ENCODE measurements at places on chromosomes 2 and 18.

DNA sequence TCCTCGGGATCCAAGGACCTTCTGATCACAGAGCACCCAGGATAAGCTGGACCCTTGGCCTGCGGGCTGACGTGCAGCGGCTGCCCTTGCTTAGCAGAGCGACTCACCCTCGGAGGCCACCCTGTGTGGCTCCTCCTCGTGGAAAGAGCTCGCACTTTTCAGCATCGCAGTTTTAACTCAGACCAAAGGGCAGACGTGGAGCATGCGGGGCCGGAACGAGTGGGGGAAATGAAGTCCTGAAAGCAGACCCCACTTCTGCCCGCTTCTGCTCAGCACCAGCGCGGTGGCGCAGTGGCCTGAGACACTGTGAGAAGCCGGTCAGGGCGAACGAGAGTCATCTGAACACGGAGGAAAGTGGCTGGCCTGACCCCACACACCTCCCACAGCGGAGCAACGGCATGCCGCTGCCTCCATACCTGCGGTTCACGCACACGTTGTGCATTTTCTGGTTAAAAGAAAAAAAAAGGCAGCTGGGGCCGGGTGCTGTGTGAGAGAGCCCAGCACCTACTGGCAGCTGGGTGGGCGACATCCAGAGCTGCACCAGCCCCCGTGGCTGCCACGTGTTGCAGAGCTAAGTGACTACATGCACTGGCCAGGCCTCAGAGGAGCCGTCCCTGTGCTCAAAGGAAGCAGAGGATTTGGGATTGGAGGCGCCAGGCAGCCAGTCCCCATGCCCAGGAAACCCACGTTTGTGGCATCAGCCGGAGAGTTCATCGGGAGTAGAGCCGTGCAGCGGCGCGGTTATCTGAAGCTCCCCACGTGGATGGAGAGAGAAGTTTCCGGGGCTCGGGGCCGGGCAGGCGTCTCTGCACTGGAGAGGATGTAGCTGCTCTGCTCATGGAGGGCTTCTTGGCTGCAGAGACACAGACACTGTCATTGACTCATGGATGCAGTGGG is 89.7 kb downstream of the USP40 start:
- no peak for DNase-seq

DNA sequence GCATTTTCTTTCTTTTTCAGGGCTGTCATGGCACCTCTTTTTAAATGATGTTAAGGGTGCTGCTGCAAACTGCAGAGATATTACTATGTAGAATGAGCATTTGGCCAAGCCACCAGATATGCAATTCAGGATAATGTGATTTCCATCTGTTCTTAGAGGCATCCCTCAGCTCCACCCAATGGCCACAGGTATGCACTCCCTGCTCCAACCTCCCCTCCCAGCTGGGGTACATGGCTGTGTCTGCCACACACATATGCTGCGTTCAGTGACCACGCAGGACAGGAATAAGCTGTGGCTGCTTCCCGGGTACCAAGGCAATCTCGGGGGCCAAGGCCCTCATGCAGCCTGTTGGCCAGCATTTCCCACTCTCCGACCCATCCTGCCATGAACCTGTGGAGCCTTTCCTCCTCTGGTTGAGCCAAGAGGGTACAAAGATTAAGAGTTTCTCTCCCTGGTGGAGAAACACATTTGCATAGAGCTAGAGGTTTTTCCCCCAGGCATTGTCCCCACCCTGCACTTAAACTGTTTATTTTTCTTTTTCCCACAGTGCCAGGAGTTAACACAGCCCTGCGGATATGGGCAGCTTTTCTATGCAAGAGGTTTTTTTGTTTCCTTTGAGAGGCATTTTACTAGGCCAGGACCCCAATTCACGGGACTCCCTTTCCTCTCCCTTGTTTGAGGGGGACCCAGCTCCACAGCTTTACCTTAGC is 147.0 kb downstream of the GCA start:
- no peak for DNase-seq

DNA sequence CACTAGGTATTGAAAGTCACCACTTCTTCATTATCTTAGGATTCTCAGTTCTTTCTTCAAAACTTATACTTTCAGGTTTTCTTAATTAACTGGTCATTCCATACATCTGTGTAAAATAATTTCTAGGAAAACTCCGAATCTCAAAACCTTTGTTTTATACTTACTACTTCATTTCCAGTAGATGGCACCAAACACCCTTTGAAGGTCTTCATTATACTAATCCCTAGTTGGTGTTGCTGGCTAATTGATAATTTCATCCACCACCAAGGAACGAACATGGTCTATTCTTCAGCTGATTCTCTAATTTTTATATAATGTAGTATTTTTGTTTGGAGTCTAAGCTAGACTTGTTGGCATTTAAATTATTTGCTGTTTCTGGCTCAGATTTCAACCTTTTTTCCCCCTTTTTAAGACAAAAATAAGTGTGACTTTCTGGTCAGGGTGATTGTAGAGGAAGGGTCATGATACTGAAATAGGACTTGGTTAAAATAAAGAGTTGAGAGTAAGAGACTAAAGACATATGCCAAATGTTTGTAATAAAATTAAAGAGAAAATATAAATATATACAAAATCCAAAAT is 2.8 kb upstream of the MXD1 start:
- no peak for DNase-seq

DNA sequence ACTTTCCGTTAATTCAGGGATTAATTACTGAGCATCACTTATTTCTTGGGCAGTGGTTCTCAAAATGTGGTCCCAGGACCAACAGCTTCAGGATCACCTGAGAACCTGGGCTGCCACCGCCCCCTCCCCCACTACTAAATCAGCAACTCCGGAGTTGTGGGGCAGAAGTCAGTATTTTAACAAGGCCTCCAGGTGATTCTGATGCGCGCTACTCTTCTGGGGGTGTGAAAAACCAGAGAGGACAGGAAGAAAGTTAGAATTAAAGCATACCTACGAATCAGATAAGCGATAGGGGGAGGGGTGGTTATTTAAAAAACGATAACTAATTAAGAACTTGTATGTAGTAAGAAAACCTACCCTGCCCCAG is 319 bp downstream of the ZSCAN30 start:
- DNase-seq, result peak; percentile 10

GRCh38 chr2:144515099-144515695 is 4.7 kb downstream of the ZEB2 start:
- DNase-seq, result no peak

DNA sequence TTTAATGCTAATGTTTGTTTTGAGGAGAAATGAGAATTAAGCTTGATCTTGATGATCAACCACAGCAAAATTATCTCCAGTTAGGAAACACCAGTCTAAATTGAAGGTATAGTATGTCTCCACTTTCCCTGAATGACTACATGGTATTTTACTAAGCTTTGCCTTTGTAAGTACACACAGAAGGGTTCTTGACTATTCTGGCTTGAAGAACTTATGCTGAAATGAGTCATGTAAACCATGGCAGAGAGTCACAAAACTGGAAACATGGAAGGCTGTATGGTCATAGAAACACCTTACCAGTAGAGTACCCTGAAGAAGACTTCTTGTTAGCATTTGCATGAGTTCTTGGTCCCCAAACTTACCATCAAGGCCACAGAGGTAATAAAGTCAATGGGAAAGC is 250.5 kb downstream of the SLC8A1 start:
- DNase-seq, result no peak

- no peak for DNase-seq
These were observed 421.3 kb downstream of the LPIN1 start for GRCh38 chr2:12167525-12168317.

- DNase-seq, result no peak
These were observed 2008.4 kb upstream of the PIK3C3 start for GRCh38 chr18:39946623-39947061.

GRCh38 chr2:69829256-69830044 is at the start of gene GMCL1:
GMCL1 (plus strand) TSS chr2:69829660; CDS start chr2:69829893, 233 bp downstream.
- peak; percentile 99 for DNase-seq

DNA sequence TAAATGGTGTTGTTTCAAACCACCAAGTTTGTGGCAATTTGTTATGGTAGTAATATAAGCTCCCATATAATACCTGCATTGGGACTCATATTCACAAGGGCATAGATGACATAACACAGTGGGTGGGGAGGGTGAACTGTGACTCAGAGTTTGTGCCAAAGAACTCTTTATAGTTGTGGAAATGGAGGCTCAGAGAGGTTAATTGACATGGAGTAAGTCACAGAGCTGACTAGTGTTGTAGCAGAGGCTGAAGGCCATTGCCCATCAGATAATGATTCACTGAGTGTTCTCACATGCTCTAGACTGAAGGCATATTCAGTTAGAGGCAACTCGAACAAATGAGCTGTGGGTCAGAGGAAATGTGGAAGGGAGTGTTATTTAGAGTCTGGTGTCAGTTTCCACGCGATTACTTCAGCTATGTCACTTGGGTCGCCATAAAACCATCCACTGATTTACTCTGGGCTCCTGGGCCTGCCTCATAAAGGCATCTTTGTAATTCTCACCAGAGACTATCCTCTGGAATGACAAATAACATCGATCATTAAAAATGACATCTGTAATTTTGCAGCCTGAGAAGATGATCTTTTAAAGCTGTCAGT is 264.7 kb downstream of the CCDC85A start:
- DNase-seq, result no peak

- no peak for DNase-seq
These were observed 30.1 kb upstream of the MBOAT2 start for GRCh38 chr2:9033385-9034168.

DNA sequence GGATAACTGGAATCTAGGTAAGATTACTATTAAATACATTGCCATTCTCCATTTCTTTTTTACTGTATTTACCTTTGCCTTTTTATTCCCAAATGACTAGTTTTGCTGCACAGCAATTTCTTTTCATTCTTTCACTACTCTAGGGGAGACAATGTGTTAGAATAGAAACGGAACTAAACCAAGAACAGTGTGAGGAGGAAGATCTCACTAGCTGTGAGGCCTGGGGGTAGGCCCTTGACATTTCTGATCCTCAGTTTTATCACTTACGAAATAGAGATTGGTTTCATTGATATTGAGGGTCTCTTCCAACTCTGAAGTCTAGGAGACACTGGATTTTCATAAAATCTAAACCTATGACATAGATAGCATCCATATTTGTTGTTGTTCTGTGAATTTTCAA is 191.1 kb downstream of the IKZF2 start:
- DNase-seq, result no peak

- no peak for DNase-seq
These were observed 39.3 kb upstream of the MFF start for GRCh38 chr2:227285741-227286236.

GRCh38 chr2:19357402-19358241 is 801 bp downstream of the OSR1 start:
- no peak for DNase-seq

DNA sequence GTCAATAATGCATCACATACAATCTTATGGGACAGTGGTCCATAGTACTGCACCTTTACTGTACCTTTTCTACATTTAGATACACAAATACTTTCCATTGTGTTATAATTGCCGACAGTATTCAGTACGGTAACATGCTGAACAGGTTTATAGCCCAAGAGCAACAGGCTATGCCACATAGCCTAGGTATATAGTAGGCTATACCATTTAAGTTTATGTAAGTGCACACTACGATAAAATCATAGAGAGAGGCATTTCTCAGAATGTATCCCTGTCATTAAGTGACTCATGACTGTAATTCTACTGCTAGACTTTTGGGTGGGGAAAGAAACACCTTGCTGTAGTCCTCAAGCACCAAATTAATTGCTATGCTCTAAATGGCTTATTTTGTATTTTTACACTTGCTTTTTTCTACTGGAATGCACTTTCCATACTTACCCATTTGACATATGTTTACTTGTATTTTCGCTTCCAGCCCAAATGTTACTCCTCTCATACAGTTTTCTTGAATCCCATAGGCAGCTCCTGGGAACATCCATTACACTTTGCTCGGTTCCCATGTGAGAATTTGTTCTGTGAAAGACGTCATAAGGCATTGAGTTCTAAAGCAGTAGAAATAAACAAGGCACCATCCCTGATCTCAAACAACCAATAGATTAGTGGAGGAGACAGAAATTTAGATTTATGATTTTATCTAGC is 714.0 kb upstream of the ID2 start:
- no peak for DNase-seq

DNA sequence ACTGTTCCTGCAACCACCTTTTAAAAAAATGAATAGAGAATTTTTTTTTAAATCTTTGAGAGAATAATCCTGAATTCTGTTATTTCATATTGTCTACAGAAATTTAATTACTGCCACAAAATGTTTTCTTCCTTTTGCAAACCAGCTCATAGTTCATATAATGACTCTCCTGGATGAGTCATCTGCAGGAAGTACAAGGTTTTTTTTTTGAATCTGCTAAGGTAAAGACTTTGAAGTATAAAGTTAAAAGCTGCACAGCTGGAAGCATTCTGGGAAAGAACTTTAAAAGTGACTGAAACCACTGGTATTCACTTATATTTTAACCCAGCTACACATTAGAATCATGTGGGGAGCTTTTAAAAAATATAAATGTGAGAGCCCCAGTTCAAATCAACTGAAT is 25.4 kb downstream of the SESTD1 start:
- no peak for DNase-seq

DNA sequence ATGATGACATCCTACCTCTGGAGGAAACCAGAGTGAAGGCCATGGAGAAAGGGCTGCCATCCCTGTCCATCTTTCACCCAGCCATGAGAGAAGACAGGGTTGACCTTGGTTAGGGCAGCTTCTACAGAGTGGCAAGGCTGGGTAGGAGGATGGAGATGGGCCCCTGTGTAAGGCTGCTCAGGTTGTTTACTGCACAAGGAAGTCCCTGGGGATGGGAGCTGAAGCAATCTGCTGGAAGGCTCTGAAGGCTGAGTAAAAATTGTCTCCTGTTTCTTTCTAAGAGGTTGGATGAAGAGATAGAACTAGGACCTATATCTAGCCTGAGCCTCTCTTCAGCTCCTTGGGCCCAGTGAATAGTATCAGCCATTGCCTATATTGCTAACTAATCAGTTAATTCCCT is 14.4 kb downstream of the ELMOD3 start:
- DNase-seq, result no peak

- DNase-seq, result no peak
These were observed 33.2 kb upstream of the KCNJ13 start for GRCh38 chr2:232809349-232810124.

DNA sequence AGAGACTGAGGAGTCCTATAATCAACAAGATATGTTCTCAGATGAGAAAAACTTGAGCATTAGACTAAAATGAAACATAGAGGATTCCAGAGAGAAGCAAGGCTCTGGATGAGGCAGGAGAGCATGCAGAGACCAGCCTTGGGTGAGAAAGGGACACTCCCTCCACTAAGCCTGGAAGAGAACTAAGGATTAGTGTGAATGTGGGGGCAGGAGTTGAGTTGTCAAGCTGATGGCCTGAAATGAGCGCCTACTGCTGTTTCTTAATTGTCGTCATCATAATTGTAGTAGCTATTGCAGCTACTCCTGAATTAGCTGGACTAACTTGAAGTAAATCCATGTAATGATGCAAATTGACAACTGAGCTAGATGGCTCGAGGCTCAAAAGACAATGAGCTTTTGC is 114.1 kb downstream of the PKP4 start:
- no peak for DNase-seq

DNA sequence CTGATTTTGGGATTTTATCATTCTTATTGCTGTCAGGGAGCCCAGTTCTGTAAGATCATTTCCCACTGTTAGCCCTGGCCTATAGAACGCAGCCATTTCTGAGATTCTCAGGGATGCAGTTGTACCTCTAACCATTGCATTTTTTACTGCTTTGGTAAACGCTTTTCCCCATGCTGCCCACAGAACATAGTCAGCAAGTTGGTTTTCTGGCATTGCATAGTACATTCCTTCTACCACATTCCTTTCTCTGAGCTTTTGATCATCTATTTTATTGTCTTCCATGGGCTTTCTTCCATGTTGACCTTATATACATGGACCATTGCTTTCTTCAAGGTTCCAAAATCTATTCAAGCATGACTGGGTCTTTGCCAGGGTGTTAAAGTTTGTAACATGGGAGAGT is 86.8 kb upstream of the ST6GAL2 start:
- no peak for DNase-seq

- no peak for DNase-seq
These were observed 339.6 kb downstream of the TRIB2 start for GRCh38 chr2:13056259-13056843.
